Fibroblast of lung (primary cell): ENCODE measurements at places on chromosomes 16 and 17. TPM values are rescaled to one million over a fixed set of nuclear protein-coding genes. Genes with fewer than 3 reads are reported as not detected.

CCL15 gene
- total RNA-seq, result not detected in 2 replicates

CPHXL2 gene
- not detected in 2 replicates for total RNA-seq

CNTNAP1 gene
- 20.5 and 40.1 TPM in 2 replicates for total RNA-seq

SPNS3 gene
- not detected in 2 replicates for total RNA-seq

MSLN gene
- total RNA-seq, result not detected in 2 replicates

NR1D1 gene
- 1.8 and 5.3 TPM in 2 replicates for total RNA-seq

NOG gene
- 0.51 and 0.99 TPM in 2 replicates for total RNA-seq

EFCAB5 gene
- 0.26 and 0.66 TPM in 2 replicates for total RNA-seq

SLC5A10 gene
- under 0.01 TPM in 1 of 2 replicates, not detected in the other for total RNA-seq

TP53TG3 gene
- 0.17 TPM in 1 of 2 replicates, not detected in the other for total RNA-seq

GPR179 gene
- under 0.01 TPM in 2 replicates for total RNA-seq

NPIPA3 gene
- 0.77 and 4.6 TPM in 2 replicates for total RNA-seq

KRTAP4-16 gene
- total RNA-seq, result not detected in 2 replicates

KRT14 gene
- not detected in 2 replicates for total RNA-seq

OTOP3 gene
- not detected in 2 replicates for total RNA-seq
